ENCODE measurements at places on chromosomes 4 and X.

- no peak for DNase-seq
These were observed 1.7 kb downstream of the ATP8A1 start for GRCh38 chr4:42655269-42655637.

DNA sequence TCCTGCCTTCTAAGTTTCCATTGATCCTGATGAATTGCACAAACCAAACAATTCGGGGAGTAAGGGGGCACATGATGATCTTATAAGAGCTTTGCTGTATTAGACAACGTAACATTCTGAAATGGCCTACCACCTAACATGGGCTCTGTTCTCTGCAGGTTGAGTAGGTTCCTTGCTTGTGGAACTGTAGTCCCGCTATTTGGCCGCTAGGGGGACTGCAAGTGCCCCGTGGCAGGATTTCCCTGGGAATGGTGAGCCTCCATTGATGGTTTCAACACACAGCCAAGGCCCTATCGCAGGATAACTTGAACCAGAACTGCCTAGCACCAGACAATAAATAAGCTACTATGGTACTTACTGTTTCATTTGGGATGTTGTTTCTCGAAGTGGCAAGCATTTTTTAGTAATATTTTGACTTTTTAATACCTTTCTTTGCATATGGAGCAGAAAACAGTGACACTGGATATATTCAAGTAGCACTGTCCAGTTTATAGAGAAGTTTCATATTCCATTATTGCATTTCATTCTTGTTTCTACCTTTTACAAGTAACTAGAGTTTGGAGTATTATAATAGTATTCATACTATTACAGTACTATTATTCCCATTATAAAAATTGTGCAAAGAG lies 11.9 kb downstream of the AR start:
- no peak for DNase-seq

DNA sequence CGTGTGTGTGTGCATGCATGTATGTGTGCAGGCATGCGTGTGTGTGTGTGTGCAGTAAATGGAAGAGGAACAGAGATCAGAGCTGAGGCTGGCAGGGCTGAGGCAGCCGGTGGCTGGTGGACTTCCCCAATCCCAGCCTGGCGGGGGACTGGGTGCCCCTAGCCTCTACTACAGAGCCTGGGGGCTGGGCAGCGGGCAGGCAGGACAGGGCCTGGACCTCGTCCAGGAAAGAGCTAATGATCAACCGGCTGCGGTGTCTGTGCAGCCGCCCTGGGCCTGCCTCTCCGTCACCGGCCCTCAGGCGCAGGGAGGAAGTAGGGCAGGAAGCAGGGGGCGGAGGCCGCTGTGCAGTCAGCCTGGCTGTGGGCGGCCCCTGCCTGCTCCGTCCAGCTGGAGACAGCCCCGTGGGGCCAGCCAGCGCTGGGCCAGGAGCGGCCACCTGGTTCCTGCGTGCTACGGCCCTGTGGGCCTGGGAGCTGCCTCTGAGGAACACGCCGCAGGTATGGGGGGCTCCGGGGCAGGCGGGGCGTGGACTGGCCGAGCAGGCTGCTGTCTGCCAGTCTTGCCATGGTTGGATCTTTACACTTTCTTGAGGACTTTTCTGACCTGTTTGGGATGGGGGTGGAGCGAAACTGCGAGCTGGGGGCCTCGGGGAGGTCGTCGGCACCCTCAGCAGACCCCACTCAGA lies at the start of gene SH3TC1:
Gene SH3TC1 (plus strand): TSS at position 385 of the 688 bp plus-strand sequence. CDS start 5,905 bp downstream, outside the sequence.
- DNase-seq: no peak

GRCh38 chr4:6306299-6306698 lies 36.6 kb downstream of the WFS1 start:
- no peak for DNase-seq

DNA sequence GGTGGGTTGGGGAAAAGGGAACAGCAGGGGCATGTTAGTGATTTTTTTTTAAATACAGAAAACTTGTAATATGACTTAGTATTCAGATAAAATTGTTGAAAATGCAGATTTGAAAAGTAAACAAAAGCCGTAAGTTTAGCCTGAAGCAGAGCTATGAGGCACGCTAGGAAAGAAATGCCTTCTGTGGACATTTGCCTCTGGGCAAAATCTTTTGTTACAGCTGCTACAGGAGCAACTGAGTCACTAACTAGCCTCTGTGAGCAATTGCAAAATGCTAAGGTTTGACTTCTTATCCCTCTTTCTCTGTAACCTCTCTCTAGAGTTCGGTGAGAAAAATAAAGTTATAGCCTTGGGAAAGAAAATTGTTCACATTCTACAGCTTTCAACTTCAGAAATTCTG lies 350.0 kb downstream of the SLC7A11 start:
- no peak for DNase-seq

DNA sequence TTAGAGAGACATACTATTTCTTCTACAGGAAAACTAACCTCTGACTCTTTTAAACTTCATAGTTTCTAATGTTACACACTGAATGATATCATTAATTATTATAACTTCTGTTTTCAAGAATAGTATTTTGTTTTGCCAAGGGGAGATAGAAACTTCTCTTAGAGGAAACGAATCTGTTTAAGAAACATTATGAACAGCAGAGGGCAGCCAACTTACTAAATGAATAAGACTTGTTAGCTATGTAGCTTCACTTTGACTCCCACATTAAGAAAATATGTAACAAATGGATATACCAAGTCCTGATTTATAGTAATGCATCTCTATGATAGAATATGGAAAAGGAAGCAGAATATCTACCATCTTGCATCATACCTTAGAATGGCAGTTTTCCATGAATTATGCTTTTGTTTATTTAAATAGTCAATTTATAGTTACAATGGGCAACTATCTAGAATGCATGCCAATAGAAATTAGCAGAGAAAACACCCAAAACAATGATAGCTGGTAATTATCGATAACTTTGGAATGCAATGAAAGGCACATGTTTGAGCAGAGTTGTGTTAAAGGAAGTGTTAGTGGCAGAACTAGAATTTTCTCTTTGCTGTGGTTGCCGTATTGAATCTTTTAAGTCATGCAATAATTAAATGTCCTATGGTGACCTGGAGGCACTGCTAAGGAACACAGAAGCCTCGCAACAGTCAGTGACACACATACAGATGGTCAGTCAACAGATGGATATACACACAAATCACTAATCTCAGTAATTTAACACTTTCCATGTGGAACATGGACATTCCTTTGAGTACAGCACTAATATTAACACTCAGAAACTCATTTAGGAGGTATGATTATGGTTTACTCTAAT lies 105.7 kb upstream of the PDLIM3 start:
- DNase-seq: no peak

DNA sequence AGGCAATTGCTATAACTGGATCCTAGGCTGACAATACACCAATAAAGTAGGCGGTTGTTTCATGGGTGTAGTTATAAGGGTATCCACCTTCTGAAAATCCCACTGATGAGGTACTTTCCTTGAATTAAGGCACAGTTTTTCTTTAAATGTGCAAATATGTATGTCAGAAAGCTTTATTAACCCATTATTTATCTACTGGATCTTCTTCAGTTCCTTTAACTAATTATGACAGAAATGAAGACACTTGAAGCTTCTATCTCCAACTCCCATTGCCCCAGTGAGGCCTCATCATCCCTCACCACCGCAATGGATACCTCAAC lies 159.6 kb upstream of the KLF3 start:
- no peak for DNase-seq

DNA sequence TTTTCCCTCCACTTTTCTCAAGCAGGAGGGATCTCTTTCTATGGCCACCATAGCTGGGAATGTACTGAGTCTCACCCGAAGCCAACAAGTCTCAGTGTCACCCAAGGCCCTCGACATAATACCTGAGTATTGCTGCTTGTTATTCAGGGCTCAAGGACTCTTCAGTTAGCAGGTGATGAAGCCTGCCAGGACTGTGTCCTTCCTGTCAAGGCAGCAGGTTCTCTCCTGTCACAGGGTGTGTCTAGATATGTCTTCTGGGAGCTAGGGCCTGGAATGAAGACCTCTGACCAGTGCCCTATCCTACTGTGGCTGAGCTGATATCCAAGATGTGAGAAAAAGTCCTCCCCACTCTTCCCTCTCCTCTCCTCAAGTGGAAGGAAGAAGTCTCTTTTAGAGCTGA lies 391.0 kb upstream of the DIPK2B start:
- no peak for DNase-seq

GRCh38 chr4:48255072-48255958 lies 14.3 kb downstream of the TEC start:
- DNase-seq: no peak

- DNase-seq: no peak
These were observed 139.9 kb downstream of the RAB28 start for GRCh38 chr4:13344216-13344615.

- no peak for DNase-seq
These were observed 54.5 kb downstream of the CPLX1 start for GRCh38 chr4:771464-771863.

DNA sequence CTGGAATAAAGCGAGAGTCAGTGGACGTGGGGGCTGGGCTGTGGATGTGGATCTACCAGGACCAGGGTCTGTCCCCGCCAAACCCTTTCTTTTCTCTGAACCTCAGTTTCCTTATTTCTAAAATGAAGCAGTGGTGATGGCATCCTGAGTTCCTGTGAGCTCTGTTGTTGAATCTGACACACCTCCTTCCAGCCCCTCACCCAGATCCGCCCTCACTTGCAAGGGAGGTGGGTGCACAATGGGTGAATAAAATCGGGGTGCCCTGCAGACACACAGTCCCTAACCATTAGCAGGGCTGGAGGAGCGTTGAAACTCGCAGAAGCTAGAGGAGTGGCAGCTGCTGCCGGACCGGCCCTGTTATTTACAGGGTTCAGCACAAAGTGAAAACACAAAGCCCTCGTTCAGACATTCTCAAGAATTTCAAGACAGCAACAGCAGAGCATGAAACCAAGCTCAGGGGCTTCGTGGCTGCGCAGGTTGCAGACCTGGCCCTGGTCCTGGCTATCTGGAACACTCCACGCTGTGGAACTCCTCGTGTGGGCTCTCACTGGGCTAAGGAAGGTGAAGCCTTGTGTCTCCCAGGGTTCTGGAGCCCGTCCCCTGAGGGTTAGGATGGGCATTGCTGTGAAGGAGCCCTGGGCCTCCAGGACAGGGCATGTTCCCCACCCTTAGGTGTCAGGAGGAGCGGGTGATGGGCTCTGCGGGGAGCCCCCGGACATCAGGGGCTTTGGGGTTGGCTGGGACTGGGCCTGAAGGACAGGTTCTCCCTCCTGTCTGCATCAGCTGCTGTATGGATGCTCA lies 42.9 kb downstream of the PSAPL1 start:
- no peak for DNase-seq

- DNase-seq: no peak
These were observed 856.7 kb upstream of the PRKX start for GRCh38 chrX:4570151-4570550.

GRCh38 chr4:188854436-188854835 lies 715.2 kb downstream of the TRIML1 start:
- DNase-seq: no peak

- no peak for DNase-seq
These were observed 134.3 kb upstream of the PPARGC1A start for GRCh38 chr4:24024157-24024556.

- DNase-seq: no peak
These were observed 4.5 kb downstream of the FAM47E start for GRCh38 chr4:76256032-76256431.

DNA sequence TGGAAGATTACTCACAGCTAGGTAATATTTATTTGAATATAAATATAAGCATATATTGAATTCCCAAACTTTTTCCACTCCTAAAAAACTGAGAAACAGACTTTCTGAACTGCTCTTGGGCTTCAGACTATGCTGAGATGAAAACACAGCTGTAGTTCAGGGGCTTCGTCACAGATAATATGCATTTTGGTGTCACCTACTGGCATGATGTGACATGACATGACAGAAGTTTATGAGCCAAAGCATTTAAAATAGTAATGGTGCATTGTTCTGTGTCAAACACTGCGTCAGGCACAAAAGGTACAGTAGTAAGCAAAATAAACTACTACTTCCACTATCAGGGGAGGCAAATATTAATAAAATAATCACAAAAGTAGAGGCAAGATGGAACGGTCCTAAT lies 171.3 kb downstream of the BTC start:
- no peak for DNase-seq

DNA sequence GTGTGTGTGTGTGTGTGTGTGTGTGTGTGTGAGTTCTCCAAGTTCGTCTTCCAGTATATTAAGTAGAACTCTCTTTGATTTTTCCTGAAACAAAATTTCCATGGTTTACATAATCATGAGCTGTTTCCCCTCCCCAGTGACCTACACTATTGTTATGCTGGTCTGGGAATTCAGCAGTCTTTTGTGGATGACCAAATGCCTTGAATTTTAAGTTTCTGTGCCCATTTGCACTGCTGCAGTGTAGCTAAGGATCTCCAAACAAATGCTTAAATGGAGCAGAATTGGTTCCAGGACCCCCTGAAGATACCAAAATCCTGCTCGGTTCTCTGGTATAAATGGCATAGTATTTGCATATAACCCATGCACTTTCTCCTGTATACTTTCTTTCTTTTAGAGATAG lies 77.2 kb upstream of the SLC34A2 start:
- DNase-seq: no peak

DNA sequence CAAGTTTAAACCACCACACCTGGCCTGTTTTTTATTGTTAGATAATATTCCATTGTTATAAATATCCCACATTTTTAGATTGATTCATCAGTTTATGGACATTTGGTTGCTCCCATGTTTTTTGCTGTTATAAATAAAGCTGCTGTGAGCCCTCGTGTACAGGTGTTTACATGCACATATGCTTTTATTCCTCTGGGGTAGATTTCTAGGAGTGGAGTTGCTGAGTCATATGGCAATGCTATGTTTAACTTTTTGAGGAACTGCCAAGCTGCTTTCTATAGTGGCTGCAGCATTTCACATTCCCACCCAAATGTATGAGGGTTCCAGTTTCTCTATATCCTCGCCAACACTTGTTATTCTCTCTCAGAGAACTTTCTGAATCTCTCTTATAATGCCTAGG lies 90.5 kb downstream of the TBL1X start:
- DNase-seq: no peak

GRCh38 chr4:64756016-64756415 lies 346.8 kb upstream of the TECRL start:
- no peak for DNase-seq

- DNase-seq: no peak
These were observed 355.9 kb downstream of the BCOR start for GRCh38 chrX:39741904-39742303.

GRCh38 chr4:17197070-17197469 lies 298.6 kb upstream of the LDB2 start:
- no peak for DNase-seq

DNA sequence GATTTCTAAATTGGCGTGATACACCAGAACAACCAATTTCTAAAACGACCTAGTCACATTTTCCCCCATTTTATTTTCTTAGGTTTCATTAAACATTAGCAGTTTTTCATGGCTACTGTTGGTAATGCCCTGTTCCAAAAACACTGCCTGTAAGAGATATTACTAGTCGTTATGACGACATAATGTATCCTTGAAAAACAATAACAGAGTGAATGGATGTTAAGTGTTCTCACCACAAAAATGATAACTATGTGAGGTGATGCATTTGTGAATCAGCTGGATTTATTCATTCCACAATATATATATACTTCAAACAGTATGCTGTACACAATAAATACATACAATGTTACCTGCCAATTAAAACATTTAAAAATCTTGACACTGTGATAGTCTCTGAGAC lies 1147.6 kb upstream of the PCDH10 start:
- no peak for DNase-seq

Data from stimulated activated CD4-positive, alpha-beta T cell treated with anti-CD3 and anti-CD28 coated beads, Interleukin-1b, Interleukin-23, amount 100 ng/mL, for 1 hour (primary cell).